Prostate gland (tissue), 2 donors: ENCODE measurements at places on chromosomes 6 and 20. TPM values are rescaled to one million over a fixed set of nuclear protein-coding genes. Genes with fewer than 3 reads are reported as not detected.

APCDD1L gene
- 0.46 TPM for total RNA-seq

GRCh38 chr6:161694995-161695394 is 421.1 kb upstream of the AGPAT4 start:
- no peaks in the 10 kb centered on the region for H3K27me3 ChIP-seq
- H3K27ac ChIP-seq: no peak overlapping the region
- no peak for DNase-seq
- no peaks in the 10 kb centered on the region for H3K4me1 ChIP-seq
- no peaks in the 10 kb centered on the region for H3K36me3 ChIP-seq

NKAPL gene
- 0.14 TPM for total RNA-seq

GRCh38 chr6:37555040-37555781 is 55.5 kb upstream of the CCDC167 start:
- no peak for DNase-seq
- no peak overlapping the region for H3K27ac ChIP-seq
- no peaks in the 10 kb centered on the region for H3K27me3 ChIP-seq
- no peaks in the 10 kb centered on the region for H3K4me1 ChIP-seq

ZFAND3 gene
- total RNA-seq: 43.5 TPM
